Fibroblast of skin of back (primary cell): ENCODE measurements at places on chromosomes 6 and 20.
A peak's percentile ranks its signal among the peaks of the same experiment; 100 is the strongest.

- DNase-seq: no peak
These were observed 60.1 kb upstream of the PLEKHG1 start for GRCh38 chr6:150539568-150539967.

GRCh38 chr6:24974182-24975171 lies 38.7 kb upstream of the RIPOR2 start:
- DNase-seq: peak; percentile 20

GRCh38 chr6:19443411-19443810 lies 393.8 kb upstream of the ID4 start:
- no peak for DNase-seq

DNA sequence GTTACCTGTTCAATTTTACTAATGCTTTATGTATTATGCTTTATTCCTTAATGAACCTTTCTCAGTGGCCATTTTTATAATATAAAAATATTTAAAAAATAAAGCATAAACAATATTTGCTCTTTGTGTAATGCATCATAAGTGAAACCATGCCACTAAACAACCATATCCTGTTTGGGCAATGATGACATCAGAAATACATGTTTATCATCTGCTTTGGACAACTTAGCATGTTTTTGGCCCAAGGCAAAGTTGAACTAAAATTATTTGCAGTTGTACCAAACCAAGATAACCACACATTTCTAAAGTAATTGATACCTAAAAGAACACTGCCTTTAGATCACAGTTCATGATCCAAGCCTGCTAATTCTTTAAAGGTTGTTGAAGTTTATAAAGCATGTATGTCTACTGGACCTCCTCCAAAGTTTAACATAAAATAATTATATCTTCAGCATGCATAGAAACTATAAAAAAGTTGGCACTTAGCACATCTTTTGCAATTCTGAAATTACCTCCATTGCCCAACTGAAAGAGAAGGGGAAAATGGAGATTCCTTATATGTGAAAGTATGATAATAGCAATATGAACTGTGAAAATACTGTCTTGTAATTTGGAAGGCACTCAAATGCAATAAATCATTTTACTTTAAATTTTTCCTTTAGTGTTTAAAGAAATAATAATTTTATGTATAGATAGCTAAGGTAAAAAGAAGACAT lies 325.6 kb upstream of the RUNX2 start:
- DNase-seq: no peak

DNA sequence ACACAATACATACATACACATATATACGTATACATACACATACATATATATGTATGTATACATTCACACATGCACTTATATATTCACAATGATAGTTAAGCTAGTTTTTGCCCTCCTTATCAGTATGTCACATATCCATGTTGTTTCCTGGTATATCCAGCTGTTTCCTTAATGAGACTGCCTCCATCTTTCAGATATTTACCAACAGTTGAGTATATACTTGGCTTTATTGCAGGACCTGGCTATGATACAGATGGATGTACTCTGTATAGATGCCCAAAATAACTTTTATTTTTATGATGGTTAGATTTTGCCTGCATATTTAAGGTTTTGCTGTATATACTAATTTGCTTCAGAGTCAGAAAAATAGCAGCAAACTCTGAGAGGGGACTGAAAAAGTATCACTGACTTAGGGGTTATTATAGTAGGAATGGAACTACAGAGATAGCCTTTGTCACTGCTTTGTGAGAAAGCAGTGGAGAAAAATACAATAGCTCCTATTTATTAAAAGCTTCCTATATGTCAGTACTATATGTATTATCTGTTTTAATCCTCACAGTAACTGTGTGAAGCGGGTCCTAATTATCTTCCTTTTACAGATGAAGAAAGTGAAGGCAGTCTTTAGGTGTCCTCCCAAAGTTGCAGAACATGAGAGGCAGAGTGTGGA lies 35.5 kb downstream of the CARMIL1 start:
- DNase-seq: no peak

- DNase-seq: peak; percentile 76
These were observed 41.1 kb upstream of the CAP2 start for GRCh38 chr6:17352302-17352701.

- no peak for DNase-seq
These were observed 161.3 kb upstream of the GGTLC1 start for GRCh38 chr20:24149881-24150307.

GRCh38 chr6:82249381-82250253 lies 2.1 kb upstream of the IBTK start:
- no peak for DNase-seq

DNA sequence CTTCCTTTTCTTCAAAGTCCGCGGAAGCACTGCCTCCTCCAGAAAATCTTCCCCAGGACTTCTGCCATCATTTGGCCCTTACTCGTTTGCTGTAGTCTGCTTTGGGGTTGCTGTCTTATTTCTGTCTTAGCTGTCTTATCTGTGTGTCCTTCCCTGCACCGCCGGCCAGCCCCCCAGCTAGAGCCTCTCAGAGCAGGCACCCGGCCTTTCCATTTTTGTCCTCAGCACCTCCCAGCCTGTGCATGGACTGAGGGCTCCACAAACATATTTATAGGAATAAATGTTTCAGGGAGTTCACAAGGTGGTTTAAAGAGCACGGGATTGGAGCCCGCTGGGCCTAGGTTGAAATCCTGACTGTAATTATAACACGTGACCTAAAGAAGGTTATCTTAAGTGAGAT lies 8.1 kb downstream of the GLP1R start:
- DNase-seq: no peak
